ENCODE measurements at places on chromosomes 2 and 18. TPM values are rescaled to one million over a fixed set of nuclear protein-coding genes. Genes with fewer than 3 reads are reported as not detected.

GRCh38 chr2:118586312-118586711 lies 261.1 kb downstream of the EN1 start:
- no peaks in the 10 kb centered on the region for H3K36me3 ChIP-seq
- no peaks in the 10 kb centered on the region for H3K4me1 ChIP-seq

DNA sequence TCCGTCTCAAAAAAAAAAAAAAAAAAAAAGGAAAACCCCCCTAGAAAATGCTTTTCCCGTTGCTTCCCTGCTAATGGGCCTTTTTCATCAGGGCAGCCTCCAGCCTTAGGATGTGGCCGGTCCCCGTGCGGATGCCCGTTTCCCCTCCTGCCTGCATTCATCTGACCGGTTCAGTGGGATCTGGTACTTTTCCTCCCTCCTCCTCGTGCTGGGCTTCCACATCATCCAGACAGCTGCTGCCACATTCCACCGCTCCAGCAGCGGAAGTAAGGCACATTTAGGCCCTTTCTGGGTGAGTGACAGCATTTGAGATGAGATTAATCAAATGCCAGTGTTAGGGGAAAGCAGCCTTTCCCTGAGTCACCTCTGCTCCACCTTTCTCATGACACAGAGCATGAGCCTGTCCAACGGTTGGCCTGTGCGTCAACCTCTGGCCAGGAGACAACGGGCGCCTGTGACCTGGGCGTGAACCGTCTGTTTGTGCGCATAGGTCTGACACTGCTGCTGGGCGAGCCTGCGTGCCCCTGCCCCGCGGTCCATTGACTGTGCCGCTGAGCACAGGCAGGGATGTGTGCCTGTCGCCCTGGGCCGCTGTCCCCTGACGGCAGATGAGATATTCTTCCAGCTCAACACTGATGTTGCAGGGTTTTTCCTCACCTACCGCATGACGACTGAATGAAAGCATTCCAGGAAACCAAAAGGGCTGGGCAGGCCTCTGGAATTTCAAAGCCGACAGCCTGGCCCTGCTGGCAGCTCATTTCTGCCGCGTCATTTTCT lies 174.0 kb downstream of the TGIF1 start:
- peak; percentile 64 for DNase-seq
- H3K27me3 ChIP-seq = no peaks in the 10 kb centered on the region
- peak overlapping the region; percentile 69 for H3K27ac ChIP-seq
- no peak overlapping the region for H3K4me3 ChIP-seq

DNA sequence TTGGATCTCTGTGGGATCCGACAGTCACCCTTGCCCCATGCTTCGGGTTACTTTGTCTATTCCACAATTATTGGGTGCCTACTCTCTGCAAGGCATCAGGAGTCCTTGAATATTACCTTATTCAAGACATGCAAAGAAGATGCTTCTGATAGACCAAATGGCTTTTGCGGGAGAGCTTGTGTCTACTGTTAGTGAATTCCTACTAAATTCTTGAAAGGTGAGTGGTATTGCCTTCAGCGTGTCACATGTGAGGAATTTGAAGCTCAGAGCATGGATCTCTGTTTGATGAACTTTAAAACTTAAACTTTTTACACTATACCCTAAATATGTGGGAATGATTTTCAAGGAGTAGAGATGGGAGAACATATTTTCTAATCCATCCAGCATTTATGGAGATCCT lies 184.4 kb downstream of the LTBP1 start:
- H3K4me3 ChIP-seq = no peak overlapping the region
- DNase-seq = no peak
- H3K27me3 ChIP-seq = no peaks in the 10 kb centered on the region
- no peak overlapping the region for H3K27ac ChIP-seq
- H3K4me1 ChIP-seq = peaks cover 8% of the 10 kb centered on the region

DNA sequence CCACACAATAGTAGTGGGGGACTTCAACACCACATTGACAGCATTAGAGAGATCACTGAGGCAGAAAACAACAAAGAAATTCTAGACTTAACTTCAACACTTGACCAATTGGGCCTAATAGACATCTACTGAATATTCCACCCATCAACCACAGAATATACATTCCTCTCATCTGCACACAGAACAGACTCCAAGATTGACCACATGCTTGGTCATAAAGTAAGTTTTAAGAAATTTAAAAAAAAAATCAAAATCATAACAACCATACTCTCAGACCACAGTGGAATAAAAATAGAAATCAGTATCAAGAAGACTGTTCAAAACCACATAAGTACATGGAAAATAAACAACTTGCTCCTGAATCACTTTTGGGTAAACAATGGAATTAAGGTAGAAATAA lies 9.0 kb upstream of the FLACC1 start:
- no peak for DNase-seq
- no peaks in the 10 kb centered on the region for H3K4me1 ChIP-seq
- no peak overlapping the region for H3K4me3 ChIP-seq
- H3K27ac ChIP-seq = no peak overlapping the region

- peak; percentile 61 for DNase-seq
- H3K36me3 ChIP-seq = no peaks in the 10 kb centered on the region
- no peak overlapping the region for H3K4me3 ChIP-seq
- H3K27ac ChIP-seq = peak overlapping the region; percentile 86
These were observed 157.1 kb downstream of the COL6A3 start for GRCh38 chr2:237256887-237257286.

DNA sequence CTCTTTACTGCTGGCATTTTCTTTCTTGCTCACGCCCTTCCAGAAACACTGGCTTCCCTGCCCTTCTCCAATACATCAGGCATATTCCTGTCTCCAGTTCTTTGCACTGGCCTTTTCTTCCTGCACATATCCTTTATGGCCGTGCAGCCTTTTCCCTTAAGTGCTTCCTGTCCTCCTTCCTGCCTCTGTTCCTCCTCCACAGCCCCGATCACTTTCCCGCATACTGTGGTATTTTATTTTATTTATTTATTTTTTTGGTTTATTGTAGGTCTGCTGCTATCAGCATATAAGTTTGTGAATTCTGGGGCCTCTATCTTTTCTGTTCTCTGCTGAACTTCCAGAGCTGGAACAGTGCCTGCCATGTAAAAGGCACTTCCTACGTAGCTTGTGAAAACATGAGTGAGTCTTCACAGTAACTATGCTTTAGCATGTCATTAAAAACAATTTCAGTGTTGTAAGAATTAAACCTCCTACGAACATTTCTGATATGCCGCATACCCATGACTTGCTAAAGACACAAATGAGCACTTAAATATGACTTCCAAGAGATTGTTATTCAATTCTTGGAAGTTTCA lies 289.1 kb downstream of the TRIB2 start:
- no peaks in the 10 kb centered on the region for H3K4me1 ChIP-seq
- peak overlapping the region; percentile 62 for H3K27ac ChIP-seq
- H3K4me3 ChIP-seq = no peak overlapping the region
- no peaks in the 10 kb centered on the region for H3K27me3 ChIP-seq
- DNase-seq = peak; percentile 57
- H3K36me3 ChIP-seq = no peaks in the 10 kb centered on the region

GRCh38 chr18:62289047-62289446 lies 36.1 kb upstream of the TNFRSF11A start:
- H3K4me3 ChIP-seq = no peak overlapping the region
- H3K27ac ChIP-seq = no peak overlapping the region
- no peaks in the 10 kb centered on the region for H3K36me3 ChIP-seq
- H3K4me1 ChIP-seq = no peaks in the 10 kb centered on the region
- H3K27me3 ChIP-seq = no peaks in the 10 kb centered on the region

DNA sequence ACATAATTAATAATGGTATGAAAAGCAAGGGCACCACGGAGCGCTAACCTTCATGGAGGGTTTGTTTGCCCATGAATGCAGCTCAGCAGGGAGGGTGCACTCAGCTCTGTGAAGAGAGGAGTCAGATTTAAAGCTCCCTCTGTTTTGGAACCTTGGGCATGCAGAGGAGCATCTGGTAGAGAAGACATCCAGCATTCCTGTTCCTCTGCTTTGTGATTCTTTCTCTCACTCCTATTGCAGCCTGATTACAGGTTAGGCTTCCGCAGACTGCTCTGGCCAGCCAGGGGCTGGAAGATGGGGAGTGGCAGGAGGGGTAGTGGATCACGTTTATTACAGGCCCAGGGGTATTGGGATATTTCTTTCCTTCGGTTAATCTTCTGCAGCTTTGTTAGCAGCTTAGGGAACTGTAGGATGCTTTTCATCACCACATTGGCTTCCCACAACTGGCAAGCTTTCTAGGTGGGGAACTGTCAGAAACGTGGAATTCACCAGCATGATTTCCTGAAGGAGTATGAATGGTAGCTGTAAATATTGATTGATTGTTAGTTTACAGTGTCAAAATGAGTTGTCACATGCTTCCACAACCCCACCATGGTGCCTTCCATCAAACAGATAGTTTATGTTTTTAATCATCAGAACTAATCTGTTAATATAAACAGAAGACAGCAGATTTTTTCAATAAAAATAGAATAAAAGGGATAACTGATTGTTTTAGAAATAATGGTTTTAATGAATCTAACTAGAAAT lies 201.1 kb downstream of the VAPA start:
- no peak overlapping the region for H3K27ac ChIP-seq
- no peaks in the 10 kb centered on the region for H3K36me3 ChIP-seq
- peaks cover 17% of the 10 kb centered on the region for H3K4me1 ChIP-seq

GRCh38 chr2:96074156-96074555 lies 39.4 kb upstream of the GPAT2 start:
- no peaks in the 10 kb centered on the region for H3K27me3 ChIP-seq
- no peak overlapping the region for H3K27ac ChIP-seq

GRCh38 chr2:19503406-19503805 lies 145.0 kb upstream of the OSR1 start:
- H3K27me3 ChIP-seq = no peaks in the 10 kb centered on the region
- no peak overlapping the region for H3K4me3 ChIP-seq
- DNase-seq = no peak

DNA sequence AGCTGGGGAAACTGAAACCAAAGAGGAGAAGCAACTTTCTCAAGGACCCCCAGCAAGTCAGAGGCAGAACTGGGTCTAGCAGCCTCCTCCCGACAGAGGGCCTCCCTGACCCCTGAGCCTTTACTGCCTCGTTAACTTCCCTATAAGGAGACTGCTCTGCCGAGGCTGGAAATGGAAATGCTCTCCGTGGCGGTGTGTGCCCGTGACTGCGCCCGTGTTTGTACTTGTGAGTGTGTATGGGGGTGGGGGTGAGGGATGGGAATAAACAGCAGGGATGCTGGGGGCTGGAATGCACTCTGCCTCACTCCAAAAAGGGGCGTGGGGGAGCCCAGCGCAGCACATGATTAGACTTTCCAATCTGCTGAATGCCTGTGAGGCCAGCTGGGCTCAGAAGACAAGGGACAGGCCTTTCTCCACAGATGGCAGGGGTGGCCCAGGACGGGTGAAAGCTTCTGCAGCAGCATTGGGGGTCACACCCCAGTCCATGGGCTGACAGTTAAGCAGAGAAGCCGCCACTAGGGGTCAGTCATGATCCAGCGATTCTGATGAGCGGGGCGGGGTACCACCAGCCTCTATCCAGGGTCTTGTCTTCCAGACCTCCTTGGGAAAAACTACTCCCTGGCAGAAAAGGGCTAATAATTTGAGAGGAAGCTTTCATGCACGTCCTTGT lies 26.8 kb downstream of the MPHOSPH10 start:
- H3K27ac ChIP-seq = no peak overlapping the region
- no peaks in the 10 kb centered on the region for H3K4me1 ChIP-seq

GRCh38 chr2:51213826-51214225 lies 181.9 kb upstream of the NRXN1 start:
- H3K4me3 ChIP-seq = no peak overlapping the region
- no peak overlapping the region for H3K27ac ChIP-seq
- H3K36me3 ChIP-seq = no peaks in the 10 kb centered on the region
- H3K27me3 ChIP-seq = no peaks in the 10 kb centered on the region
- H3K4me1 ChIP-seq = no peaks in the 10 kb centered on the region

DNA sequence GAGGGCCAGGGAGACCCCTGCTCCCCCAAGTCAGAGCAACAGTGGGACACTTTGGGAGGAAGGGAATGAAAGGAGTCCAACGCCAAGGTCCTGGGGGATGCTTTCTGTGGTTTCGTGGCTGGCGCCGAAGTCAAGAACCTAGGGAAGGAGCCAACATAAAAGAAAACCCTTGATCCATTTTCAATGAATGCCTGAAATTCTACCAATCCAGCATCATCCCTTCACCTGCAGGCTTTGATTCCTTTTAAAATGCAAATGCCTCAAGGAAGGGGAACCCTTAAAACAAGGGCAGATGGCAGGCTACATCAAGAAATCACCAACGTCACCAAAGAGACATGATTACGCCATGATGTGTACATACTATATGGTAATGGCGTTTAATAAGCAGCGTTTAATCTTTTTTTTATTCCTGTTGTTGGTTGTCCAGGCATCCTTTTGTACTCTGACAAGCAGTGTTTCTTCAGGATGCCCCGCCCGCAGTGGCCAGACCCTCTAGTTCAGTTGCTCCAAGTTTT lies 123.3 kb upstream of the SLC1A4 start:
- H3K27ac ChIP-seq = no peak overlapping the region
- peak overlapping the region; percentile 57 for H3K4me3 ChIP-seq
- peaks cover 1% of the 10 kb centered on the region for H3K4me1 ChIP-seq
- DNase-seq = no peak
- no peaks in the 10 kb centered on the region for H3K27me3 ChIP-seq

- DNase-seq = no peak
- no peak overlapping the region for H3K27ac ChIP-seq
- H3K4me3 ChIP-seq = no peak overlapping the region
- H3K36me3 ChIP-seq = no peaks in the 10 kb centered on the region
- H3K27me3 ChIP-seq = no peaks in the 10 kb centered on the region
- peaks cover 3% of the 10 kb centered on the region for H3K4me1 ChIP-seq
These were observed 76.9 kb downstream of the KLF7 start for GRCh38 chr2:207088839-207089238.

DNA sequence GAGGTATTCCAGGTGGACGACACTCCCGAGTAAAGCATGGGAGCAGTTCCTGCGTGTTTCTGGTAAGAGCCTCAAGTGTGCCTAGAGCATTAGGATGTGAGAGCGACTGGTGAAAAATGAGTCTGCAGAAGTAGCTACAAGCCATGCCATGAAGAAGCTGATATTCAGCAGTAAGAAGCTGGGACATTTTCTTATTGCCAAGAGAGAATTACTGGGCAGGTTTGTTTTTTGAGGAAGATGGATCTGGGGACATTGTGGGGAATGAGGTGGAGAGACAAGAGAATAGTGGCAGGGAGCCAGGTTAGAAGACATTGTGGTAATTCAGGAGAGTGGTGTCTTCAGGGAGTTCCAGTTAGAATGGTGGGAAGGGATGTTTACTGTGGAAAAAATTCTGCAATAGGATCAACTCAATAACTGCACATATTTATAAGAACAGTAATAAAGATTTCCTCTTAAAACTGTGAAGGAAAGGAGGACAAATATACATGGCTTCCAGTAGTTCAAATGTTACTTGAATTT lies 38.2 kb downstream of the CRIM1 start:
- H3K36me3 ChIP-seq = no peaks in the 10 kb centered on the region
- DNase-seq = no peak
- H3K4me1 ChIP-seq = peaks cover 2% of the 10 kb centered on the region
- H3K27ac ChIP-seq = no peak overlapping the region

- no peaks in the 10 kb centered on the region for H3K27me3 ChIP-seq
- no peak overlapping the region for H3K27ac ChIP-seq
- peaks cover 4% of the 10 kb centered on the region for H3K4me1 ChIP-seq
These were observed 90.5 kb upstream of the MGAT5 start for GRCh38 chr2:134163336-134163735.

Gene RIT2
- total RNA-seq = not detected

Gene FOXD4L1
- total RNA-seq = 0.12 TPM

Gene LRRTM1
- total RNA-seq = 0.25 TPM

Gene LIMS4
- 55.6 TPM for total RNA-seq

Gene CYBRD1
- total RNA-seq = 236 TPM

Gene ST8SIA5
- 0.78 TPM for total RNA-seq

Gene TSPYL6
- total RNA-seq = 0.10 TPM

Gene PDE11A
- 2.0 TPM for total RNA-seq

Gene SLC9A4
- total RNA-seq = not detected

Gene RAD51AP2
- 0.10 TPM for total RNA-seq

Gene BMP10
- not detected for total RNA-seq

Gene HMSD
- not detected for total RNA-seq

Gene MOB4
- total RNA-seq = 25.5 TPM
